Activated CD4-positive, alpha-beta T cell treated with anti-CD3 and anti-CD28 coated beads, Interleukin-2, amount 50 U/mL, for 4 hours (primary cell): ENCODE measurements at places on chromosomes 5 and 9.

DNA sequence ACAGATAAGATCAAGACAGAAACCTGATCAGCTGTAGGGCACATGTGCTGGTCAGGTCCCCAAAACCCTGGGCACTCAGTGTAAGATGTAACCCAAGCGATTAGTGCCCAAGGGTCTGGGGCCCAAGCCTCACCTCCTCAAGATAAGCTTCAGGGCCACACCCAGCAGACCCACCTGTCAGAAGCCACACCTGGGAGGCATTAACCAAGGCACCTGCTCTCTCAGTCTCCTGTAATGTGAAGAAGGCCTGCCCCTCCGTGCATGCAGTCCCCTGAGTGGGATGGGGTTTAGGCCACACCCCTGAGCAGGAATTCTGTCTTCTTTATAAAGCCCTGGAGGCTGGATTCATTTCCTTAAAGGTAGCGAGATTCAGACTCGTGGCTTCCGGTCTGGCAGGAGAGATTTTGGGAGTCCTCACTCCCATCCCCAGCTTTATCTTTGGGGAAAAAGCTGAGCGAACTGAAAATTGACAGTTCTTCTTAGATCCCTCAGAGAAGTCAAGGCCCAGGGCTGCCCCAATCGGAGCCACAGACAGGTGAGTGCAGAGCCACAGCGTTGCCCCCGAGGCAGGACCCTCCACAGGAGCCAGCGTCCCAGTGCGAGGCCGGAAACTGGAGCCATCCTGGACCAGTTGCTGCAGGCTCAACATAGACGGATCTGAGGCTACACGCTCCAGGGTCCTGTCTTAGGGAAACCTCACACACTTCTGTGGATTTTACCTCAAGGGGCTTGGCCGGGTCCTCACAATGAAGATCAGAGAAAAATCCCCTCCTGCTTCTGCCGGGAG is 357.6 kb upstream of the IRX4 start:
- no peak for DNase-seq

DNA sequence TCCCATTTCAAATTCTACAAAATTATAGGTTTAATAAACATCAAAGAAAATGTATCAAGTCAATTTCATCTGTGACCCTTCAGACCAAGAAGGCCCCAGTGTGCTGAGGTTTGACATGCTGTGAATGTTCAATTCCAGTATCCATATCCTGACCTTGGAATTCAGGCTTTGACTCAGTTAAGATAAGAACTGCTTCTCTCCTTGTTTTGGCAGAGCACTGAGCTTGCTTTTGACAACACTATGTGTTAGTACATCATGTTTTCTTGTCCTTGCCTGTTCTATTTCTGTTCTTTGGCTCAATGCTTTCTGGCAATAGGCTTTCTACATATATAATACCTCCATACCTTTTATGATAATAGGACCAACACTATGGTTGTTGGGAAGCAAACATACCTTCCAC is 105.6 kb downstream of the PLCXD3 start:
- DNase-seq = no peak

- no peak for DNase-seq
Measured at GRCh38 chr9:123175854-123176629, 92.3 kb downstream of the STRBP start.

- no peak for DNase-seq
Measured at GRCh38 chr5:24643156-24643555, 1.6 kb downstream of the CDH10 start.

DNA sequence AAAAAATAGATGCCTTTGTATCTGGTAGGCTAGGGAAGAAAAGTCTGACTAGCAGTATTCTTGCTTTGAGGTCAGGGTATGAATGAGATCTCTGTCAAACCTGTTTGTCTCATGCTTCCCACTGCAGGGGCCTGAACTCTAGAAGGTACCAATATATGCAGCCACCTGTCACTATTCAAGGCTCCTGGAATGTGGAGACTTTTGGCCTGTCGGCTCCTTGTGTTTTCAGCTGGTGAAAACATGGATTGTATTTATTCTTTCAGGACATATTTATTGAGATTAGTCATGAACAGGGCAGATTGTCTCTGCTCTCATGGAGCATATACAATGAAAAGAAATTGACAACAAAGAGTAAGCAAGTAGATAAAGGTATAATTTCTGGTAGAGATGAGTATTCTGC is 255.8 kb downstream of the ARHGAP26 start:
- DNase-seq = no peak

DNA sequence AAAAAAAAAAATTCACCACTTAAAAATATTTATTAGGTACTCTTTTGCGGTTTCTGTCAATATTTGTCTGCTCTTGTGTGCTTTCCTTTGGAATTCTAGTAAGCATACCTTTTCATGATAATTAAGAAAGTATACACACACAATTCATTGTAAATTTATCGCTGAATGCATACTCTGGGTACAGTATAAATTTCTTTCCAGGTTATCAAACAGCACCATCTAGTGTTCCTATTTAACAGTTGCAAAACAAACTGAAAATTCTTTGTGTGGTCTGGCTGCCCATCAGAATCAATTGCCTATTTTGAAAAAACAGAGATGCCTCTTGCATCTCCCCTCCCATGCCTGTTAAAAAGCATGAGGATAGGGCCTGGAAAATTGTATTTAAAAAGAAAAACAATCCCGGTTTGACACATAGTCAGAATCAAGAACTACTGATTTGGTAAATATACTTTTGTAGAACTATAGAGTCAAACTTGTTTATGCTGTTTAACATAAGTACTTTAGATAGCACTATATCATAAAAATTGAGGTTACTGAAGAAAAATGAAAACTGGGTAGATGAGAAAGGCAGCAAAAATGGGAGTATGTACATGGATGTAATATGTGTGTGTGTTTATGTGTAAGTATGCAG is 16.2 kb downstream of the PGGT1B start:
- no peak for DNase-seq

GRCh38 chr5:73902327-73903051 is 276.5 kb downstream of the ARHGEF28 start:
- no peak for DNase-seq

DNA sequence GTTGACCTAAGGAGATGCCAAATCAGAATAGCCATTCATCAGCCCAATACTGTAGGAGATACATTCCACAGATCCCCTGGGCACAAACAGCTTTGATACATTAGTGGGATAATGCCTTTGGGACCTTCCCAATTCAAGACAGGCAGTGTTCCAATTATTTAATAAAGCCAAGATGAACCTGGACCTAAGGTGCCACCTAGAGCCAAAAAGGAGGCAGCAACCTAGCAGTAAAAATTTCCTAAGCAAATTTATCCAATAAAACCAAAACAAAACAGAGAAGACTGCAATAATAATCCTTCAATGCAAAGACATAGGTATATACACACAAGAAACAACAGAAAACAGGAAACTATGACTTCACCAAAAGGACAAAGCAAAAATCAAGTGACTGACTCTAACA is 253.0 kb downstream of the HINT1 start:
- DNase-seq = no peak

DNA sequence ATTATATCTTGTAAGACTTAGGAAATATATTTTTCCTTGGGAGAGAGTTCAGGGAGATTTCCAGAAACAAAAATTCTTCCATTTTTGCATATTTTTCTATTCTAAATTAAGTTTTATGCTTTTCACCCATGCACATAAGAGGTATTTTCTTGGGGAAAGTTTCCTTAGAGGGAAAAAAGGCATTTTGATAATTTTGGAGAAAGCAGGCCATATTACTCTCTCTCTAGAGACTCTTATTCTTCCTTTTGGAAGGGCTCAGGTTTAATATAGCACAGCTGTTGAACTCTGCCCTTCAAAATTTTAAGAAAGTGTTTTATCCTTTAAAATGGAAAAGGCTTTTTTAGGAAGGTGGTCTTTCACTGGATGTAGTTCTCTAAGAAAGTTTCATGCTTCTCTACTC is 8.0 kb downstream of the NDUFS4 start:
- no peak for DNase-seq

- DNase-seq = no peak
Measured at GRCh38 chr9:105391288-105391687, 56.5 kb upstream of the FSD1L start.

DNA sequence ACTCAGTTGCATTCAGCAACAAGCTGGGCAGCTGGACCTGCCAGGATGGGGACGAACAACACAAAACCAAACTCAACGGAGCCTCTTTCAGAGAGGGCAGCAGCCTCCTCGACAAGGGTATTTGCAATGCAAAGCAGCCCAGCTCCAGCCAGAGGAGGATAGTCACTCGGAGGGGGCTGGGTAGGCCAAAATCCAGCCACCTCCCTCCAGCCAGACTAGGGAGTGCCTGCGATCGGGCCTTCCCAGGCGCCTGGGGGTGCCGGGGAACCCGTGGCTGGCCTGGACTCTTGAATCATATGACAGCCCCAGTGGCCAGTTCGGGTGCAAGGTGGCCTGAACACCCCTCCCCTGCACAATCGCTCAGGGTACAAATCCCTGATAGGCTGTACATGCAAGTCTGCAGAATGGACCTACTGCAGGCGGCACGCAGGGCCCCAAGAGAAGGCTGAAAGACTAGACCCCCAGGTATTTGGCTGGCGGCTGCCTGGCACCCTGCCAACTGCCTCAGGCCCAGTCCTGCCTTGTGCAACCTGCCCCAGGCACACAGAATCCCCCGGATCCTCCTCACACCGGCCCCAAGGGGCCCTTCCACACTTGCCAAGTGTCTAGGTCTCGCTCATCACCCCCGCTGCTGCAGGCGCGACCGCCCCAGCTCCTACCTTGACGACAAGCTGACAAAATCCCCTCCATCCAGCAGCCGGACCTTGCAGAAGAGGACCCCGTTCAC is 1.3 kb downstream of the EEIG1 start:
- no peak for DNase-seq

GRCh38 chr5:111930905-111931461 is 174.0 kb upstream of the NREP start:
- no peak for DNase-seq

DNA sequence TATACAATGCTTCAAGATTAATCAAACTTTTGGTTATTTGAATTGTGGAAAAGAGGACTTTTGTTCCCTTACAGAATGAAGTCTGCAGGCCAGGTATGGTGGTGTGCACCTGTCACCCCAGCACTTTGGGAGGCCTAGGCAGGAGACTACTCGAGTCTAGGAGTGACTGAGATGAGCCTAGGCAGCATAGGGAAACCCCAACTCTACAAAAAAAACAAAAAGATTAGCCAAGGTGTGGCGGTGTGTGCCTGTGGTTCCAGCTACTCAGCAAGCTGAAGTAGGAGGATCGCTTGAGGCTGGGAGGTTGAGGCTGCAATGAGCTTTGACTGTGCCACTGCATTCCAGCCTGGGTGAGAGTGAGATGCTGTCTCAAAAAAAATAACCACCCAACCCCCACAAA is 9.3 kb downstream of the CCNH start:
- DNase-seq = no peak

DNA sequence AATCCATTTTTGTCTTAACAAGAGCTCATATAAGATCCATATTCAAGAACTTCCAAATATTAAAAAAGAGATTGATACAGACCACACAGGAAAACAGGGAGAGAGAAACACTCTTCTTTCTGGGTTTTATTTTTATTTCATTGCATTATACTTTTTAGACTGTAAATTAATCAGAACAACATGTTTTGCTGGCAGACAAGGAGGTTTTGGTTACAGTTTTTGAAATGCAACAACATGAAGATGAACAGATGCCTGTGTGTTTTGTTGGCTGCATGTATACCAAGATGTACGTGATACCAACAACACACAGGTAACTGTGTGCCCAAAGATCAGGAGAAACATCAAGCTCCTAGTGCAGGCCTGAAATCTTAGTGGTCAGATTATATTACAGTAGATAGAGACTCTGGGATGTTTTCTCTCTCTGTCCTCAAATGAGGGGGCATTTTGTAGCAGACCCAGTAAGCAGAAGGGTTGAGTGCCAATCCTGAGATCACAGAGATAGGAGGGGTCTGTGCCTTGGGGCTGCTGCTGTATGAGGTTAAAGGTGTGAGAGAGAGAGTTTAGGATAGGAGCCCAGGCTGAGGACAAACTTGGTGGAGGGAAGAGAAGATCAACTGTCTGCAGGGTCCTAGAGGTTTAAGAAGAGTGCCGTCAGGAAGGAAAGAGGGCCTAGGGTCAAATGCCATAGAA is 152.2 kb downstream of the DCP2 start:
- no peak for DNase-seq

- no peak for DNase-seq
Measured at GRCh38 chr5:180159756-180160155, 49.3 kb downstream of the RASGEF1C start.

DNA sequence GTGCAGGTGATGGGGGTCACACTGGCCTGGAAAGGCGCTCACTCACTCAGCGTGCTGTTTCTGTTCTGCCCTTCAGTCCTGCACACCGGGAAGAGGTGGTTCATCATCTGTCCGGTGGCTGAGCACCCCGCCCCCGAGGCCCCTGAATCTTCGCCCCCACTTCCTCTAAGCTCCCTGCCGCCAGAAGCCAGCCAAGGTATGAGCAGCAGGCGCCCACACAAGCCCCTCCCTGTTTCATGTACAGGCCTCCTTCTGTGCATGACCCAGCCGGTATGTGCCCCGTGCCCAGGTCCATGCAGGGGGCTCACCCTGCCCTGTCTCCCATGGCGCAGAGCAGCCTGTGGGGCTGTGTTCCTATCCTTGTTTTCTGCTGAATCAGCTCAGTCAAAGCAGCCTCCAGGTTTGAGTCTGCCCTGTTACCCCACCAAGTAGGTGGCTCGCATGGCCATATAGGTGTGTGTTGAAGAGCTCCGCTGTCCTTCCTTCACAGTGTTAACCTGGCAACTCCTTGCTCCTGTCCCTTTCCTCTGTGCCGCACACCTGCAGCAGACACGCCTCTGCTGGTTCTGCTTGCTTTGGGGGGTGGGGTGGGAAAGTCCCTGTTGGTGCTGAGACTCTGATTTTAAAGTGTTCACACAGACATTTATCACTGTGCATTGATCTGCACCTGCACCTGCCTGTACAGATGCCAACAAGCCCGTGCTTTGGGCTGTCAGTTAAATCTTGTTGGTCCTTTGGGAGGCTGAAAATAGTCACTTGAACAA is 84.8 kb downstream of the WNK2 start:
- DNase-seq = peak; percentile 44

DNA sequence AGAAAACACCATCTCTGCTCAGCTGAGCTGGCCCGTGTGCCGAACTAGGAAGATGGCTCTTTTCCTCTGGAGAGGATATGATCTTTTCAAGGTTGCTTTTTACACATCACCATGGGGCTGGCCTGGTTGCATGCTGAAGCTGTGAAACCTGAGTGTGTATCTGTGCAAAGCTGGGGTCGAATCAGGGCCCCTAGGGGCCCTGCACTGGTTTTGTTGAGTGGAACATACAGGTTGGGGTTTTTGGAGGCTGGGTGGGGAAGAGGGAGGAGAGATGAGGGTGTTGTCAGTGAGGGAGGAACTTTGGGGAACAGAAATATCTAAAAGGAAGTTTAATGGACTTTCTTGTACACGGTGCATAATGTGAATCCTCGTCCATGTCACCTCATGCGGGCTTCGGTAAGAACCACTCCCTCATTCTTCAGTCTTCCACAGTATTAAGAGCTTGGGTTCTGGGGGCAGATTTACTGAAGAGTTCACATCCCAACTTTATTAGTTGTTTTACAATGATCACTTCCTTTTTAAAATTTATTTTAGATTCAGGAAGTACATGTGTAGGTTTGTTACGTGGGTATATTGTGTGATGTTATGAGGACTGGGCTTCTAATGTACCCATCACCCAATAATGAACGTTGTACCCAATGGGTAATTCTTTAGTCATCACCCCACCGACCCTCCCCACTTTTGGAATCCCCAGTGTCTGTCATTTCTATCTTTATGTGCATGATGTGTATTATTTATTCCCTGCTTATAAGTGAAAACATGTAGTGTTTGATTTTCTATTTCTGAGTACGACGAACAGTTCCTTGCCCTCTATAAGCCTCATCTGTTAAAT is 238.2 kb downstream of the NR3C1 start:
- no peak for DNase-seq
